ENCODE measurements at places on chromosomes 13 and 19. TPM values are rescaled to one million over a fixed set of nuclear protein-coding genes. Genes with fewer than 3 reads are reported as not detected.

DNA sequence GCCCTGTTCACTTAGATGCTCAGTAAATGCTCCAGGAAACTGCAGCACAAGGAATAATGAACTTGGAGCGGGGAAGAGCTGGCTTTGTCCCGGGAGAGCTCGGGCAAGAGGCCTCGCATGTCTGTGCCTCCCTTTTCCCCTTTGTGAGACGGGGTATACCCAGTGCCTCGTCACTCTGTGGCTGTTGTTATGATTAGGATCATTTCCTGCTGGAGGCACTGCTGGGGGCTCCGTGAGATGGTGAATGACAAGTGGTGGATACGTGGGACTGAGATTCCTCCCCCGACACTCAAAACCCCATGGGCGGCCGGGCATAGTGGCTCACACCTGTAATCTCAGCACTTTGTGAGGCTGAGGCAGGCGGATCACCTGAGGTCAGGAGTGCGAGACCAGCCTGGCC, 1.1 kb upstream of the PLVAP start:
- peaks cover 47% of the 10 kb centered on the region for H3K4me1 ChIP-seq
- no peak overlapping the region for H3K4me3 ChIP-seq
- H3K27ac ChIP-seq = no peak overlapping the region

- DNase-seq = no peak
- H3K4me3 ChIP-seq = no peak overlapping the region
- H3K36me3 ChIP-seq = no peaks in the 10 kb centered on the region
- no peaks in the 10 kb centered on the region for H3K27me3 ChIP-seq
These were observed 1711.8 kb downstream of the EFNB2 start for GRCh38 chr13:104823709-104824108.

- H3K27ac ChIP-seq = peak overlapping the region; percentile 86
- H3K4me3 ChIP-seq = peak overlapping the region; percentile 93
- no peaks in the 10 kb centered on the region for H3K36me3 ChIP-seq
- DNase-seq = no peak
- peaks cover 46% of the 10 kb centered on the region for H3K4me1 ChIP-seq
- no peaks in the 10 kb centered on the region for H3K27me3 ChIP-seq
These were observed 795 bp downstream of the MLLT1 start for GRCh38 chr19:6278740-6279619.

DNA sequence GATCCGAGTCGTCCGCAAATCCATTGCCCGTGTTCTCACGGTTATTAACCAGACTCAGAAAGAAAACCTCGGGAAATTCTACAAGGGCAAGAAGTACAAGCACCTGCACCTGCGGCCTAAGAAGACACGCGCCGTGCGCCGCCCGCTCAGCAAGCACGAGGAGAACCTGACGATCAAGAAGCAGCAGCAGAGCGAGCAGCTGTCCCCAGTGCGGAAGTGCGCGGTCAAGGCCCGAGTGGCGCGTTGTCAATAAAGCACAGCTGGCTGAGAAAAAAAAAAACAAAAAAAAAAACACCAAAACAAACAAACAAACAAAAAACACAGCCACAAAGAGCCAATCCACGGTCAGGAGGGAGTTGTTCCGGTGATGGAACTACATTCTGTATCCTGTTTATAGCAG, 4.7 kb upstream of the GNA15 start:
- H3K4me1 ChIP-seq = no peaks in the 10 kb centered on the region
- no peaks in the 10 kb centered on the region for H3K36me3 ChIP-seq
- H3K4me3 ChIP-seq = no peak overlapping the region
- no peak overlapping the region for H3K27ac ChIP-seq

IL17D gene
- total RNA-seq = 42.7 TPM

- no peaks in the 10 kb centered on the region for H3K4me1 ChIP-seq
- H3K4me3 ChIP-seq = no peak overlapping the region
- H3K27me3 ChIP-seq = no peaks in the 10 kb centered on the region
- no peaks in the 10 kb centered on the region for H3K36me3 ChIP-seq
- no peak overlapping the region for H3K27ac ChIP-seq
- no peak for DNase-seq
These were observed 386.6 kb downstream of the PCDH20 start for GRCh38 chr13:61029064-61029463.

DNA sequence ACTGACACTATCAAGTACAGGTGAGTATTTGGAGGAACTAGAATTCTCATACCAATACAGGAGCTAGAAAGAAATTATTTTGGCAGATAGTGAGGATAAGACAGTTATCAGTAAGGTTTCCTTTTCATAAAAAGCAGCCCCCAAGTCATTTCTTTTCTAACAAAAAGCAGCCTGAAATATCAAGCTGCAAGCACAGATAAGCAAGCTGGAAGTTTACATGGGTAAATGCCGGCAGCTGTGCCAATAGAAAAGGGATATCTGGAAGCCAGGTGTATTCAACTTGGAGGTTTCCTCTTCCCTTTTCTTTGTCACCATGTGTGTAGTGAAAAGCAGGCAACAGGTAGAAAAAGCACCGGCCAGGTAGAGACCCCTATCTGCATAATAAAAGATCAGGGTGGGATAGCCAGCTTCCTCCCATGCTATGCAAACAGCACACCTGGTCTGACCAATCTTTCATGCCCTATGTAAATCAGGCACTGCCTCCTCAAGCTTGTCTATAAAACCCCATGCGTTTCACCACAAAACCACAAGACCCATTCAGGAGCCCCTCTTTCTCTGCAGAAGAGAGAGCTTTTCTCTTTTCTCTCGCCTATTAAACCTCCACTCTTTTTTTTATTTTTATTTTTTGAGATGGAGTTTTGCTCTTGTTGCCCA, 22.9 kb downstream of the CYP4F2 start:
- H3K27ac ChIP-seq = no peak overlapping the region
- peaks cover 2% of the 10 kb centered on the region for H3K27me3 ChIP-seq
- no peaks in the 10 kb centered on the region for H3K36me3 ChIP-seq
- no peak for DNase-seq
- no peaks in the 10 kb centered on the region for H3K4me1 ChIP-seq

DNA sequence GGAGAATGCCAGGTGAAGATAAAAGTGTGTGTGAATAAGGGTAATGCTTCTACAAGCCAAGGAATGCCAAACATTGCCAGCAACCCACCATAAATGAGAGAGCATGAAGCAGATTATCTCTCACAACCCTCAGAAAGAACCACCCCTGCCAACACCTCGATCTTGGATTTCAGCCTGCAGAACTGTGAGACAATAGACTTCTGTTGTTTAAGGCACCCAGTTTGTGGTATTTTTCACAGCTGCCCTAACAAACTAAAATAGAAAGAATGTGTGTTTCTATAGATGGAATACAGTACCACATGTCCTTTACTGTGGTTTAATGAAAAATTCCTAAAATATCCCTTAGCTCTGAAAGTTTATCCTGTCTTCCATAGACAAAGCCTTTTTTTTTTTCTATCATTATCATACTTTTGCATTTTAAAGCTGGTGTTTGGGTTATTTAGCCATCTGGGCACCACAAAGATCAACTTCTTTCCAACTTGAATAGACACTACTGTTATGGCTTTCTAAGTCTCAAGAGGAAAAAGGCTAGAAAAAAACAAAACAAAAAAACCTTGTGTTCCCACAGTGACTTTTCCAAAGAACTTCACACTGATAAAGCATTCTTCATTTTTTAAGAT, 505.6 kb downstream of the KCTD12 start:
- no peak overlapping the region for H3K27ac ChIP-seq
- DNase-seq = no peak
- H3K36me3 ChIP-seq = no peaks in the 10 kb centered on the region
- no peak overlapping the region for H3K4me3 ChIP-seq
- H3K4me1 ChIP-seq = no peaks in the 10 kb centered on the region

DNA sequence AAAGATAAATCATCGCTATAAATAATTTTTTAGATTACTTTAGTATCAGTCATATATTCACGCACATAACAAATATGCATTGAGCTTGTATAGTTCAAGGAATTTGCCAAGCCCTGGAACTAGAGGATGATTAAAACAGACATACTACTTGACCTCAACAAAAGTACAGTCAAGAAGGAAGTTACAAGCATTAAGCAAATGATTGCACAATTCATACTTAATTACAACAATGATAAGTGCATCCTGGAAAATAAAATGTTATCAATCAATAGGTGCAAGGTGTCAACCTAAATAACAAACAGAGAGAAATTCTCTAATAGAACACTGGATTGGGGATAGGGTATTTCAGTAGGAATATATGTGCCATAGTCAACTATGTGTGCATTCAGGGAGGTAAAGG, 491.2 kb downstream of the GPC5 start:
- no peaks in the 10 kb centered on the region for H3K36me3 ChIP-seq
- no peak for DNase-seq
- H3K27ac ChIP-seq = no peak overlapping the region
- H3K4me3 ChIP-seq = no peak overlapping the region
- no peaks in the 10 kb centered on the region for H3K27me3 ChIP-seq

NALCN gene
- total RNA-seq = 0.05 TPM

- no peak overlapping the region for H3K4me3 ChIP-seq
- DNase-seq = no peak
- no peaks in the 10 kb centered on the region for H3K27me3 ChIP-seq
- no peaks in the 10 kb centered on the region for H3K4me1 ChIP-seq
- no peak overlapping the region for H3K27ac ChIP-seq
These were observed 136.0 kb upstream of the ZNF91 start for GRCh38 chr19:23531231-23531790.

Data from psoas muscle (tissue), 8 donors.